ENCODE measurements at places on chromosomes 2 and 18.

GRCh38 chr2:226227341-226227740 is 572.3 kb downstream of the IRS1 start:
- no peak for DNase-seq

DNA sequence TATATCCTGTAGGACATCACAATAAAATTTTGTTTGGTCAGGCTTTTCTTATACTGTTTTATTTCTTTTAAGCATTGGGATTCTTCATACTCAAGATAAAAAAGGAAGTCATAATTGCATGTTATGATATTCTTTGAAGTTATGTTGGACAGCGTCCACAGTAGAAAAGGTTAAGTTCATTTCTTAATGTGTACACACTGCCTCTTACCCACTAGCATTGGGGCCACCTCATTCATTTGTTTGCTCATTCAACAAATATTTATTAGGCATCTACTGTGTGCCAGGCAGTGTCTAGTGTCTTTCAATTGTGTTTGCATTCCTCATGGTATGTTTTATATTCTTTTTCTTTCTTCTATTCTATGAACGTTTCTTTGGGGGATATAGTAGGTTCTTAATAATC is 70.2 kb downstream of the PTPRM start:
- no peak for DNase-seq

DNA sequence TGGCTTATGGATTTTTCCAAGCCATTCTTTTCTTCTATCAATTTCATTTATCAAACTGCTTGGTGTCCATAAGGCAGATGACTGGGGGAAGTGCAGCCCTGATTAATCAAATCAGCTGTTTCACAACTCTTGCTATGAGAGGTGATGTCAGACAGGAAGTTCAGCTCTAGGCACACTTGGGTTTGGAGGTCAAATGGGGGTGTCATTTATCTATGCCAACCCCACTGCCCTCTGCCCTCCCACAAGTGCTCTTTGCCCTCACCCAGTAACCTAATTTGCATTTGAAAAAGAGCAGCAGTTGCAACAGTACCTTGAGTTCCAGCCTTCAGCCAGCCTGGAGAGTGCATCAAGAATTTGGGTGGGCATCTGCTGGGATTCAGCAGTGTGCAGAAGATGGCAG is 431.3 kb upstream of the SPRED2 start:
- no peak for DNase-seq

DNA sequence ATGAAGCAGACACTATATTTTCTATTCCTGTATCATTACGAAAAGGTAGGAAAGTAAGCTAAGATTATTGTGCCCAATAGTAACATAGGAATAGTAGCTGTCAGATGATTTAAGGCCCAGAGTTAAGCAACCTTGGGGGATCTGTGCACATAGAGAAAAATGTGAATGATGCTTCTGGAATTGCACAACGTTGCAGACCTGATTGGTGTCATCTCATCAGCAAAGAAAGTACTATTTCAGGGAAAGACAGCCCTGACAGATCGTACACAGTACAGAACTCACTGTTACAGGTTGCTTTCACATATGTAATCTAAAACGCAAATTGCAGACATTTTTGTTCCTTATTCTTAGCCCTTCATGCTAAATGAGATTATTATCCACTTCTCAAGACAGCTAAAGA is 535.9 kb downstream of the TRIB2 start:
- no peak for DNase-seq

Measured in stimulated activated CD8-positive, alpha-beta memory T cell treated with anti-CD3 and anti-CD28 coated beads, Interleukin-4, amount 100 ng/mL, for 4 hours (primary cell).